Activated CD8-positive, alpha-beta memory T cell treated with anti-CD3 and anti-CD28 coated beads, Interleukin-2, amount 50 U/mL, for 48 hours (primary cell): ENCODE measurements at places on chromosomes 2 and 18.

DNA sequence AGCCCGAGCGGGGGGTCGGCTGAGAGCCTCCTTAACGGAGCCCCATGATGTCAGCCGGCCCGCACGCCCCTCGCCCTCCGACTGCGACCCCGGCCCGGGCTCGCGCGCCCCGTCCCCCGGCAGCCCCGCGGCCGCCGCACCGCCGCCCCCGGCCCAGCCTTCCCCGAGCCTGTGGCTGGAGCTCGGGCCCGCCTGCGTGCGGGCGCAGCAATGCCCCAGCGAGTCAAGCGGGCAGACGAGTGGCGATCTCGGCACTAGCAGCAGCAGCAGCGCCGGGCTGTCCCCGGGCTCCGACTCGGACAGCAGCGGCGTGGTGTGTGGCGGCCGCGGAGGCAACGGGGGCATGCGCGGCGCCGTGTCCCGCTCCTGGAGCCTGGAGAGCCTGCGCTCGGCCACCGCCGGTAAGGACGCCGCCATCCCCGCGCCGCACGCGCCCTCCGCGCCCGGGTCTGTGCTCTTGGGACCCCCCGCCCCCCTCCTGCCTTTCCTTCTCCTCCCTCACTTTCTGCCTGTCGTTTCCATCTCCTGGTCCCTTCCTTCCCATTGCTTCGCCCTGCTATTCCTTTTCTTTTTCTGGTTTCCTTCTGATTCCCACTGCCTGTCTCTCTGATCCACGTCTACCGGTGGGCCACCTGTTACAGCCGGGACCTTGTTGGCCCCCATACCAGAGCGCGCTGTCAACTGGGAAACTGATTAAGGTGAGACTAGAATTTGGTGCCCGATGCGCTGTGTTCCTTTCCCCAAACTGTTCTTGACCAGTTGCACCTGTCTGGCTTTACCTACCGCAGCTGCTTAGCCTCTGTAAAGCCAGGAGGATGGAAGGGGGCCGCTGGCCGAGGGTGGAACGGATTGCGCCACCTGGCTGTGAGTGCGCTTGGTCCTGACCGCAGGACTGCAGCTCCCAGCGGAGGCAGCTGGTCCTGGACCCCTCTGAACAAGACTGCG lies 127.4 kb downstream of the ARHGEF4 start:
- DNase-seq: peak; percentile 59

GRCh38 chr2:18153741-18154140 lies 275.3 kb downstream of the KCNS3 start:
- no peak for DNase-seq

- DNase-seq: peak; percentile 86
Measured at GRCh38 chr2:102251042-102251848, 60.1 kb upstream of the IL1RL1 start.

- DNase-seq: no peak
Measured at GRCh38 chr2:241925821-241926441, 56.4 kb downstream of the RTP5 start.

- DNase-seq: no peak
Measured at GRCh38 chr18:45617284-45617683, 2.0 kb downstream of the SLC14A2 start.

GRCh38 chr18:50287028-50287440 lies 458 bp downstream of the CXXC1 start:
- no peak for DNase-seq

- no peak for DNase-seq
Measured at GRCh38 chr2:217204358-217204757, 344.5 kb upstream of the TNP1 start.

DNA sequence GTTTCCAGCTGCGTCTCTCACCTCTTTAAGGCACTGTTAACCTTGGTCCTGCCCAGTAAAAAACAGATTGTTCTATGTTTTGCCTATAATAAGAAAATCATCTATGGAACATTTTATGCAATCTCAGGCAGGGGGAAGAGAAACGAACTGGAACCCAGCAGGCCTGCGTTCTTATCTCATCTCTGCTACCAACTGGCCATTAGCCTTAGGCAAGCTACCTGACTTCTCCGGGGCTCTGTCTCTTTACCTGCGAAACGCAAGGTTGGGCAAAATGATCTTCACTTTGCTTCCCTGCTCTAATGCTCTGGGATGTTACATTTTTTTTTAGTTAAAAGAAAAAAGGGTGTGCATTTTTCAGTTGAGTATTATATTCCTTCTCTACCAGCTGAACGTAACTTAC lies 70.5 kb upstream of the WIPF1 start:
- DNase-seq: no peak

DNA sequence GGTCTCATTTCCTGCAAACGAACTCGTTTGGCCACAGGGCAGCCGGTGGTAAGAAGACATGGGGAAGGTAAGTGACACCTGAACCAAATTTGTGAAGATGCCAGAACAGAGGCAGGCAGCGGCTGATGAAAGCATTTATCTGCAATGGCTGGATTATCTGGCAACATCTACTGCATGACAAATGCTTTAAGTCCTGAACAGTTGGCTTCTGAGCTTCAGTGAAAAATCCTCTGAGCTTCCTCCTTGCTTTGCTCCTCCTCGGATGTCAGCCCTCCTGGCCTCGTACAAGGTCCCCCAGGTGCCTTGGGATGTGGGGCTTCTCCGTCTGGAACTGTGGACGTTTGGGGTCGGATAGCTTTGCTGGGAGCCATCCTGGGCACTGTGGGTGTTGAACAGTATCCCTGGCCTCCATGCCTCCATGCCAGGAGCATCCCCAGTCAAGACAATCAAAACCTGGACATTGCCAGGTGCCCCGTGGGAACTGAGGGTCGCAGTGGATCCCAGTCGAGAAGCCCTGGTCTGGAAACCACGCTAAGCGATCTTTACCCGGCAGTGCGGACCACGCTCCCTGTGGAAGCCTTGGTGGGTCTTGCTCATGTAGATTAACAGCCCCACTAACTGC lies 49.3 kb downstream of the KCNG2 start:
- no peak for DNase-seq

- peak; percentile 28 for DNase-seq
Measured at GRCh38 chr2:26566081-26566375, 75.1 kb downstream of the CIB4 start.

DNA sequence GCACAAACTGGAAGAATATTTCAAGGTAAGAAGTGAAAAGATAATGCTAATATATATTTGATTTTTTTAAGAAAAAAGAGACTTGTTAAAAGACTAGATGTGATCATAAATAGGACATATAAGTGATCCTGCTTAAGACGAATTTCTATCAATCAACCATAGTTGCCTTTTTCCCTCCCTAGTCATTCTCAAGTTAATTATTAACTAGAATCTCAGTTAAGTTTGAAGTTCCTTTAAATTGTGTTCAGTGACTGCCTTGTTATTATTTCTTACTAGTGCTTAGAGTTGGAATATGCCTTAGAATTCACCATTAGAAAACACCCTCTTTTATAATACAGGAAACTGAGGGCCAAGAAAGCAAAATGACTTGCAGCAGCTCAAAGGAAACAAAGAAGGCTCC lies 141.5 kb upstream of the SP5 start:
- DNase-seq: no peak

DNA sequence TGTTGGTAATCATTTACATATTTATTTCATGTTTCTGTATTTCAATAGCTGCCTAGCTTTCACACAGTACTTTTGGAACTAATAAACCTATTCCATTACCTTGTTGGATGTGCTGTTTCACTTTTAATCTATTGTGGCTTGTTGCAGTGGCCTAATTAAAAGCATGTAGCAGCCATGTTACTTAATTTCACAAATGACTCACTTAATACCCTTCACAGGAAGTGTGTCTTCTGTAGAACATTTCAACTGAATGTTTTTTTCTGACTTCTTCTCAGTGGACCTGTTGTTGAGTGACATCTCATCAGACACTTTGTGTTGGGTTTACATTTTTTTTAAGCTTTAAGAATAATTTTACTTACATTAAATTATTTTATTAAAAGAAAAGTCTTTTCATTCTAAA lies 260.5 kb upstream of the THUMPD2 start:
- no peak for DNase-seq

DNA sequence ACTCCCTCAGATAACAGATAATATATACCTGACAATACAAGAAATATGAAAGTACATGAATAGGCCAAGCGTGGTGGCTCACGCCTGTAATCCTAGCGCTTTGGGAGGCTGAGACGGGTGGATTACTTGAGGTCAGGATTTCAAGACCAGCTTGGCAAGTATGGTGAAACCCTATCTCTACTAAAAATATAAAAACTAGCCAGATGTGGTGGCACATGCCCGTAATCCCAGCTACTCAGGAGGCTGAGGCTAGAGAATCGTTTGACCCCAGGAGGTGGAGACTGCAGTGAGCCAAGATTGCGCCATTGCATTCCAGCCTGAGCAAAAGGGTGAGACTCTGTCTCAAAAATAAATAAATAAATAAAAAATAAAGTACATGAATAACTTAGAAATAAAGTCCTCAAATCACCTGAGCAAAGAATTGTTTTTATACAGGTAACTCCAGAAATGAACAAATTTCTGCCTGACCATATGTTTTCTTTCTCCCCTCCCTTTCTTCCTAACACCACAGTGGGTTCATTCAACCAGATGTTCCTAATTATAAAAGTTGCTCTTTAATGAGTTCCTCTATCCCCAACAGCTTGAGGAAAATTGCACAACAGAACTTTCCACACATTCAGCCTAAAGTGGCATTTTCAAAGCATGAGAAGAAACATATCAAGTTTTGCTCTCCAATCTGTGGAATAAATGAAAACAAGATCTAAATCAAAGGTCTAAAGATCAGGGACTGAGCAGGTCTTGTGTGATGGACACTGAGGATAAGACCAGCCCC lies 33.6 kb upstream of the AP1S3 start:
- DNase-seq: no peak

- no peak for DNase-seq
Measured at GRCh38 chr2:147846412-147847081, 1.7 kb downstream of the ACVR2A start.

- DNase-seq: no peak
Measured at GRCh38 chr18:58692422-58693185, 21.3 kb downstream of the MALT1 start.

GRCh38 chr18:60149316-60149715 lies 223.3 kb downstream of the MC4R start:
- no peak for DNase-seq

DNA sequence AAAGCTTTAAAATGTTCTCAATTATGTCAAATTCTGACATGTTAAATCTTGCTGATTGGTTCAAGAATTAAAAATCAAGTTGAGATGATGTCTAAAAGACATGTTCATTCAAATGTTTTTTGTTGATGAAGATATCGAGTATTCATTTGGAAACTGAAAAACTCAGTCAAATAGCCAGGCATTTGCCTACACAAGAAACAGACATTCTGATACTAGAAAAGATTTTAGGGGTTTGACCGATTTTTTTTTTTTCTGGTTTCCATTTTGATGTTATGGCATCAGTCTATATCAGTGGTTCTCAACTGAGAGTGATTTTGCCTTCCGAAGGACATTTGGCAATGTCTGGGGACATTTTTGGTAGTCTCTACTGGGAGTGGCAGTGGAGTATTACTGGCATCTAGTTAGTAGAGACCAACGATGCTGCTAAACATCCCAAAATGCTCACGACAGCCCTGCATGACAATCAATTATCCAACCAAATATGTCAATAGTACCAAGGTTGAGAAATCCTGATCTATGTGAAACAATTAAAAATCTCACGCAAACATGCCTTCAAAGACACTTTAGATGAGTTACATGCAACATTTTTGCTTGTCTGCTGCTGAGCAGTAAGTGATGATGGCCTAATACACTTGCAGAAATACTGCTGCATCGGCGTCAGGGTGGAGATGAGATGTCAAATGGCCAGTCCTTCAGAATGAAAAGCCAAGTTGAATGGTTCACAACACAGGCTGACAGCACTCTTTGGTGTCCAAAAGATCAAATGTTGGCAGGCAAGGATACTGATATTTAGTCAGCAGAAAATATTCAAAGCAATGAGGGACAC lies 12.5 kb downstream of the RASGRP3 start:
- no peak for DNase-seq

DNA sequence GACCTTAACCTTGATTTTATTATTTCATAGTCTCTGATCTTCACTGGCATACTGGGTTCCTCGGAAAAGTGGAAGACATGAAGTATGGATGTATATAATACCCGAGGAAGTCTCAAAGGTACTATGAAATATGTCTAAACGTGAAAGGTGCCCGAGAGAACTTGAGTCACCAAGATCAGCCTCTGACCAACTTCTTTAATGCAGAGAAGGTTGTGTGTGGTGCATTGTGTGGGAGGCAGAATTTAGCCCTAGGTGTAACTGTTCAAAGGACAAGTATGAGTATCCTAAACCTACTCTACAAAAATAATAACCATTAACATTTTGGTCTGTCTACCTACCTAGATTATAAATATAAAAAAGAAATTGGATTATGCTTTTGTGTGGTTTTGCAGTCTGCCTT lies 36.1 kb downstream of the OSBPL6 start:
- no peak for DNase-seq

- no peak for DNase-seq
Measured at GRCh38 chr2:38233231-38233983, 143.7 kb downstream of the ATL2 start.

GRCh38 chr2:9153643-9153980 lies 53.0 kb upstream of the ASAP2 start:
- no peak for DNase-seq

DNA sequence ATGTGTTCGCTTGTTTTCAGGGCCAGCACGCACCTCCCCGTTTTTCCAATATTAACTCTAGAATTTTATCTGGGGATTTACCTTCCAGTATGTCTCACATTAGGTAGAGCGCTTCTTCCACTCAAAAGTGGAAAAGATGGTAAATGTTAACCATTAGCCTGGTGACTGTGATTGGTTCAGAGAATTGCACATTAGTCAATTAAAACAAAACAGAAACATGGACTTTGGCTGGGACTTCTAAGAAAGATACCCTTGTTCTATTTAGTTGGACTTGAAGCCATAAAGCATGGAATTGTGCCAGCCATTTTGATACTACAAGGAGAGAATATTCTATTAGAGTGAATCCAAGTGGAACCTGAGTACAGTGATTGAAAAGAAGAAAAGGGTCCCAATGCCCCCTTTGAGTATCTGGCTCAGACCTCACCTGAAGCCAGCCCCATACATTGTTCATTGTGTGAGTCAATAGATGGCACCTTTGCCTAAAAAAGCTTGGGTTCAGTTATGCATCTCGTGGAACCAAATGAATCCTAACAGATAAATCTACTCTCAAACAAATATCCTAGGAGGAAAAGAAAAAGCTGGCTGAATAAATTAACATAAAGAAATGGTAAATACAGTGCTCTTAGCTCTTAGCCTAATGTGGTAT lies 354.3 kb downstream of the IRS1 start:
- no peak for DNase-seq

DNA sequence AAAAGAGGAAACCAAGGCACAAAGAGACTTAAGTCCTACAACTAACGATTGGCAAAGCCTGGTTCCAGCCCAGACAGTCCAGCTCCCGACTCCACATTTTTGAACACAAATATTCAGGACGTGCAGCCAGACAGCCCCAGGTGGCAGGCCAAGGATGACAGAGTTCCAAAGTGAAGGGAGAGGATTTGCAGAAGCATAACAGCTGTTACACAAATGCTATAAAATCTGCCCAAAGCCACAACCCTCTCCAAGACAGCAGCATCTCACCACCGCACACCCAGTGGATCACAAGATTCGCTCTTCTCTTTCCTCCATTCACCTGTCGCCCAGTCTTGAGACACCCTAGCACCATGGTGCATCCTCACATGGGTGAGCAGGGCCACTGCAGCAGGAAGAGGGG lies 227.1 kb upstream of the ID2 start:
- no peak for DNase-seq
